Retina (tissue), 1 donor: ENCODE measurements at places on chromosomes 1 and 21.

DNA sequence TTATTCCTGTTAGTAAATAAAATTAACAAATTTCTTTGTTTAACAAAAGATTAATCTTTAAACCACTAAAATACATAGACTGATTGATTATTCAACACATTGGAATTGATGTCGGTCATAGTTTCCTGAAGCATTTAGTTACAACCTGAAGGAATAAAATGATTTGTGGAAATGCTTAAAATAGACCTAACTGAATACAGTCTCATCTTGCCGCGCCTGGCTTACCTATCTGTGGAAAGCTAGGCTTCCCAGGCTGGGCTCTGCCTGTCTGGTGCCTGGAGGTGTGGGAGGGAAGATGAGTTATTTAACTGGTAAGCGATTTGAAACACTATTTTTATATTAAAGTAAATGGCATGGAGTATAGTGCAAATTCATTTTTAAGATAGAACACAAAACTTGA lies 10.2 kb downstream of the RHOU start:
- DNase-seq: no peak

DNA sequence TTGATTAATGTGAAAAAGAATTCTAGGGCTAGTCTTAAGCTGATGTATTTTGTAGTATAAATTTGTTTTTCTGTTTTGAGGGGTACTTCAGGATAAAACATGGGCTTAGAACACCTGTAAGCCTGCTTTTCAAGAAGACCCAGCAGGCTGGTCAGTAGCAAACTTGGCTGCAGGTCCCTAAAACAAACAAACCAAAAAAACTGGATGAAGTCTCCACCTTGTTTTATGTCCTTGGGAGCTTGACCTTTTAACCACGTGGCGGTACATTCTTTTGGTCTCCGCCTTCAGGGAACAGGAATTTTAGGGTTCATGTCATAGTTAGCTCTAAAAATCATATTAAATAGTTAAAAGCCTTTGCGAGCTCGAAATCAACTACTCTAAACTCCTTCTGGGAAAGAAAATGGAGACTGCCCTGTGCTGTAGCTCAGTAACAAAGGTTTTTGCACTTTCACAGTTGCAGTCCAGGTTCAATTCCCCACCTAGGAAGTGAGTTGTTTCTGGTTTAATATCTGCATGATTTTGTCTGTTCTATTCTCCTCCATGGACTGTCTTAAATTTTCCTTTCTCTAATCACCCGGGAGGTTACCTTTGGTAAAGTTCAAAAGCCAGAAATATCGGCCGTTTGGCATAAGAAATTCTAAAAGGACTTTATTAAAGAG lies 18.6 kb downstream of the PRDX6 start:
- no peak for DNase-seq

- no peak for DNase-seq
These were observed 6.9 kb downstream of the TFF3 start for GRCh38 chr21:42308161-42308913.

- no peak for DNase-seq
These were observed 23.3 kb downstream of the KIRREL1 start for GRCh38 chr1:158016651-158017335.

GRCh38 chr1:217528271-217528670 lies 102.6 kb downstream of the GPATCH2 start:
- DNase-seq: no peak
